ENCODE measurements at places on chromosomes 12 and 14.

DNA sequence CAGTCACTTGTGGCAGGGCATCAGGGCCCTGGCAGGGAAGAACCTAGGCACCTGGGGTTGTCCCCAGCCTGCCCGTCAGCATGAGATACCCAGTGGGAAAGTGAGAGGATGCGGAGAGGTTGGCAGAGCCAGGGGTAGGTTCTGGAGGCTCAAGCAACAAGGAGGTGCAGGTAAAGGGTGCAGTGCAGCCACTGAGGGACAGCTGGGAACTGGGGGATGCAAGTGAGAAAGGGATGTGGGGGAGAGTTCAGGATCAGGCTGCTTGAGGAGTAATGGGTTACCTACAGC, 18.7 kb downstream of the VASH1 start:
- DNase-seq = no peak

DNA sequence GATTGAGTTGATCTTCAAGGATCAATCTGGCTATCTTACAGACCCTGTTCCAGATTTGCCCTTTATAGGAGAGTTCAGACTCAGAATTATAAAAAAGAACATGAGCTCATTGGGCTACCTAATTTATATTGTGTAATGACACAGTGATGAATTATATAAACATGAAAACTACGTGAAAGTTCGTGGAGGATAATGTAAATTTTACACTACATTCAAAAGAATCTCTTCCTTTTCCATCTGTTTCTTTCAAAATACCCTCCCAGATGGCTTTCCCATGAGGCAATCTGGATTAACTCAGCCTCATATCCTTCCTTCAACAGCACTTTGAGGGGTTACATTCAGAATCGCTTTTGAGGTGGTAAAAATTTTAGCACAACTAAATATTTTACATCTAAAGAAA, 129.3 kb downstream of the HMGA2 start:
- no peak for DNase-seq

DNA sequence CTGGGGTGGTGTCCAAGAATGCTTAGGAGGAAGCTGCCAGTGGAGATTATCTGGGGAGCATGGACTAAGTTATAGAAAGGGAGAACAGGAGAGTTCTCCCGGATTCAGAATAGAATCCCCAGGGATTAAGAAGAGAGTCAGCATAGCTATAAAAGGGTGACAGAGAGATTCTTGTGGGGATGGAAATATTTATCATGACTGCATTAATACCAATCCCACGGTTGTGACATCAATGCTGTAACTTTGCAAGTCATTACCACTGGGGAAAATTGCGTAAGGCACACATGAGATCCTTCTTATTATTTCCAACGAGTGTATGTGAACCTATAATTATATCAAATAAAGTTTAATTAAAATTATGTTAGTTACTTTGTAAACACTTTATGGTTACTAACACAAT, 447.9 kb upstream of the TMEM132C start:
- no peak for DNase-seq

- no peak for DNase-seq
Observed at GRCh38 chr12:57092529-57092862, 3.6 kb downstream of the NAB2 start.

All from stimulated activated CD4-positive, alpha-beta T cell treated with anti-CD3 and anti-CD28 coated beads, Interleukin-4, amount 100 ng/mL, for 4 hours (primary cell).